ENCODE measurements at places on chromosomes 7 and 10. TPM values are rescaled to one million over a fixed set of nuclear protein-coding genes. Genes with fewer than 3 reads are reported as not detected.

GRCh38 chr10:111137007-111137406 lies 60.2 kb downstream of the ADRA2A start:
- no peak overlapping the region for H3K4me3 ChIP-seq
- DNase-seq = no peak
- no peaks in the 10 kb centered on the region for H3K36me3 ChIP-seq
- H3K4me1 ChIP-seq = no peaks in the 10 kb centered on the region
- no peak overlapping the region for H3K27ac ChIP-seq

The MOGAT3 gene
- not detected for total RNA-seq

DNA sequence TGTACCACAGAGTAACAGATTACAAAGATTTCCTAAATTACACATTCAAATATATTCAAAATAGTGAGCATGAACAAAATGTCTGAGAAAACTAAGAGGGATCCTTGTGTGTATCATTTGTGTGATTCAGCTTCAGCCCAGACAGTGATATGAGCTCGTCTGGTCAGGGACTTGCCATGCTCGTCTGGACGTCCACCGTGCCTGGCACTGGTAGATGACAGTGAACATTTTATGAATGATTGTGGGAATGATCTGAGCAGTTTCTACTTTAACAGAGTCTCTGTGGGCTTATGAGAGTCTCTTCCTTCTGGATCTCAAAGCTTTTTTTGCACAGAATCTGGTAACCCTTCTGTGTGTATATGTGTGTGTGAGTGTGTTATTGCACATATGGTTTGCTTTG lies 34.2 kb upstream of the ANKRD2 start:
- no peak for DNase-seq
- peaks cover 12% of the 10 kb centered on the region for H3K4me1 ChIP-seq
- no peaks in the 10 kb centered on the region for H3K36me3 ChIP-seq
- no peak overlapping the region for H3K4me3 ChIP-seq
- H3K27me3 ChIP-seq = no peaks in the 10 kb centered on the region

- peaks cover 5% of the 10 kb centered on the region for H3K4me1 ChIP-seq
- no peaks in the 10 kb centered on the region for H3K27me3 ChIP-seq
- peak overlapping the region; percentile 35 for H3K4me3 ChIP-seq
- H3K27ac ChIP-seq = no peak overlapping the region
- DNase-seq = peak; percentile 37
Measured at GRCh38 chr10:107163076-107163855, 1.2 kb downstream of the SORCS1 start.

The KIAA1217 gene
- 3.5 TPM for total RNA-seq

The TLX1 gene
- total RNA-seq = not detected

- no peak overlapping the region for H3K27ac ChIP-seq
- H3K4me1 ChIP-seq = no peaks in the 10 kb centered on the region
- no peak overlapping the region for H3K4me3 ChIP-seq
Measured at GRCh38 chr10:61791216-61791615, 110.3 kb upstream of the ARID5B start.

DNA sequence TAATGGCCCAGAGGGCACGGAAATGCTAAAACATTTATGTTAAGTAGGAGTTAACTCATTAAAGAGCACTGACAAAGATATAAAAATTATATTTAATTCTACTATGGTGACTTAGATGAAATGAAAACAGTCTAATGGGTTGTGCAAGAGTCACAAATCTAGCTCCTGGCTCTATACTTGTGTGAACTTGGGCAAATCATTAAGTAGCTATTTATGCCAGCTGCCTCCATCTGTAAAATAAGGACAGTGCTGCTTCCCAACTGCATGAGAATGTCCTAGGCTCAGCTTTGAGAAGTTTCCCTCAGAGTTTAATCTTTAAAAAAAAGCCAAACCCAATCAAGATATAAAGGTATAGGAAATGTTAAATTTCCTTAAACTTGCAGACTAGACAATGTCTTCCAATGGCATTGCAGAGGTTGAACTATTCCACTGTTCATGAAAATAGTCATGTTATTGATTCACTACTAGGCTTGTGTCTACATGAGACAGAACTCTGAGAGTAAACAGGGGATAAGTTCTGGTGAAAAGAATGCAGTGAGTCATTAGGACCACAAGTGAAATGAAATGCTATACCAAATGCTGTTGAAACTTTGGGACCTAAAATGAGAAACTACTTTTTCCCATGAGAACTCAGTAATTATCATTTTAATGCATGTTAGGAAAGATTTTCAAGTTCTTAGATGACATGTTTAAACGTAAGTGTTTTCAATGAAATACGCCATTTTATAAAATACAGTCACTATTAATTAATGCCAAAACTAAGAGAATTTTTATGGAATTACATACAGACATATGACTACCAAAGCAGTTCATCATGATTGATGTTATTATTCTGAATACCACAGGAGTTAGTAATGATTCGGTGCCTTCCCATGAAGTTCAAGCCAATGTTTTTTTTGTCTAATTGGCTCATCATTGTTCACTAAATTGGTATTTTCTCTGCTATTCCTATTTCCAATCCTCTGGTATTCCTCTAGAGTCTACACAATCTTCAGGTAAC lies 84.2 kb downstream of the CDK6 start:
- no peak overlapping the region for H3K27ac ChIP-seq
- DNase-seq = no peak
- no peaks in the 10 kb centered on the region for H3K36me3 ChIP-seq
- no peaks in the 10 kb centered on the region for H3K4me1 ChIP-seq
- no peaks in the 10 kb centered on the region for H3K27me3 ChIP-seq
- H3K4me3 ChIP-seq = no peak overlapping the region

- no peaks in the 10 kb centered on the region for H3K36me3 ChIP-seq
- H3K27ac ChIP-seq = no peak overlapping the region
- no peak for DNase-seq
Measured at GRCh38 chr7:135965602-135966001, 11.6 kb downstream of the MTPN start.

DNA sequence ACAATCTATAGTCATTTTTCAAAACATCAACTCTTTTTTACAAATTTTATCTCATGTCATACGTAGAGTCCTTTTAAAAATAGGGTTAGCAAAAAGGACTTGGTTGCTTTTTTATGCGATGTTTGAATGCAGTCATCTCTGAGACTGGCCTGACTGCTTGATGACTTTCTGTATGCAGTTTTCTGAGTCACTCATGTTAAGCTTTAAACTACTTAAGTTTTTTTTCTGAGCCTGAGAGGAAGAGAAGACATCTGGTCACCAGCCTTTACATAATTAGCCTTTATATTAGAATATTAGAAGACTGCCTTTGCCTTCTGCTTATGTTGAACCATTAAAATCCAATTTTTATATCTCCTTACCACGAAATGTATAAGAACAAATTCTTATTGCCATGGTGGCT lies 834.4 kb upstream of the MBL2 start:
- H3K4me1 ChIP-seq = no peaks in the 10 kb centered on the region
- no peaks in the 10 kb centered on the region for H3K36me3 ChIP-seq
- DNase-seq = no peak
- H3K27ac ChIP-seq = no peak overlapping the region
- H3K27me3 ChIP-seq = no peaks in the 10 kb centered on the region

The TAS2R5 gene
- total RNA-seq = 1.8 TPM

- H3K4me3 ChIP-seq = no peak overlapping the region
- no peaks in the 10 kb centered on the region for H3K36me3 ChIP-seq
- no peaks in the 10 kb centered on the region for H3K4me1 ChIP-seq
- no peaks in the 10 kb centered on the region for H3K27me3 ChIP-seq
- DNase-seq = no peak
Measured at GRCh38 chr7:133547981-133548380, 295.1 kb downstream of the EXOC4 start.

DNA sequence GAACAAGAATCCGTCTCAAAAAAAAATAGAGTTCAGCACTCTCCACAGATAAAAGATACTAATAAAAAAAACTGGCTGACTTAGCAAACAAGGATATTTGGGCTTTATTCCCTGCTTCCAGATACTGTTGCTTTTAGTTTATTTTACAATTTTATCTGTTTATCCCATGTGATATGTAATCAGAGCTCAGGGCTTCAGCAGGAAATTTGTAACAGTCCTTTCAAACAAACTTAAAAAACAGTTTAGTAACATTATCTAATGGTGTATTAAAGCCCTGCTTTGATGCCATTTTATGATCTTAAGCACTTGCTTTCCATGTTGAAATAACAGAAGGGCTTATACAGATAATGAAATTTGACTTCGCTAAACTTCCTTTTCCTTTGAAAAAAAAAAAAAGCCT lies 28.1 kb downstream of the DCLRE1A start:
- no peak for DNase-seq
- H3K27ac ChIP-seq = no peak overlapping the region
- H3K36me3 ChIP-seq = no peaks in the 10 kb centered on the region
- no peaks in the 10 kb centered on the region for H3K4me1 ChIP-seq
- no peak overlapping the region for H3K4me3 ChIP-seq

The SMARCD3 gene
- total RNA-seq = 80.7 TPM

DNA sequence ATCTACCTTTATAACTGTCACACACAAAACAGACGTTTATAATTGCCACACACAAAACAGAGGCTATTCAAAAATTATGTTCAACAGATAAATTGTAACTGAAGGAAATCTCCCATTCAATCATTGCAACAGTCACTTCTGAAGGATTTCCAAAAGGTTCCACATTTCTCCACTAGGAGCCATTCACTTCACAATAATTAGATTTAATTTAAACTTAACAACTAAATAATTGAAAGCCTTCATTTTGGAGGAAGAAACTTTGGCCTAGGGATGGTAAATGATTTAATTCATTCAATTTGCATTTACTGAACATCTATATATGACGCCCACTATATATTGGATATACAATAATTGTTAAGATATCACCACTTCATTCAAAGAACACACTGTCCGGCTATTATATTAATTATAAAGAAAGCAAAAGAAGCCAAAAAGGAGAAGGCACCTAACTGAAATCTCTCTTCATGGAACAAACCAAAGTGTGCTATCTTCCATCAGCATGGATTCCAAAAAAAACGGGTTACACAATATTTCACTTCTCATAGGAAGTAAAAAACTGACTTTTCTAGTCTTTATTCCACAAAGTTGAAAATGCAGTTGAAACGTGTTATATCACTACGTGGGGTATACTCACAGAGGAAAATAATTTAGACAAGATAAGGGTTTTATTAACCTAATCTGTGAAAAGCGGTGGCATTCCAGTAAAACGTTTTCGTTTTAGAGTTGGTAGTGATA lies 1.7 kb downstream of the ATAD1 start:
- no peaks in the 10 kb centered on the region for H3K36me3 ChIP-seq
- no peaks in the 10 kb centered on the region for H3K4me1 ChIP-seq
- no peak overlapping the region for H3K27ac ChIP-seq

DNA sequence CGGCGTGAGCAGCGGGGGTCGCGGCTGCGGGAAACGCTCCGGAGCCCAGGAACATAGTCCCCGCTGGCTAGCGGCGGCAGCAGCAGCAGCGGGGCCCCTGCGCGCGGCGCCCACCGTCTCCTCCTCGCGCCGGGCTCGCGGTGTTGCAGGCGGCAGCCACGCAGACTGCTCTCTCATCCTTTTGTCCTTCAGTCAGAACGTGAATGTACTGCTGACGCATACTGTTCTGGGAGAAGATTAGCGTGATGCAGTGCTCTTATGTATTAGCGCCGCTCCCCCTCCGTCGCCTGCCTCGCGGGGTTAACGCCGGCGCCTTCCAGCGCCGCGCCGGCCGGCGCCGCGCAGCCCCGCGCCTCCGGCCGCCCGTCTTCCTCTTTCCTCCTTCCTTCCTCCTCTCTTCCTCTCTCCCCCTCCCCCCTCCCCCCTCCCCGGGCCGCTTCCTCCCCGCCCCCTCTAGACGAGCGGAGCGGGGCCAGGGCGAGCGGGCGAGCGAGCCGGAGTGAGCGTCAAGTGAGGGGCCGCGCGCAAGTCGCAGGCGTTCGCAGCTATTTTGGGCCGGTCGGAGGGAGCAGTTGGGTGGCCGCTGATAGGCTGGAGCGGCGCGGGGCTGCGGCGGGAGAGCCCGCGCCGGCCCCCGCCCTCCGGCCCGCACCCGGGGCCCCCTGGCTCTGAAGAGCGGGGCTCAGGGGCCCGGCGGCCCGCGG lies 816 bp upstream of the LRRC4 start:
- H3K4me1 ChIP-seq = peaks cover 6% of the 10 kb centered on the region
- peak; percentile 38 for DNase-seq
- peak overlapping the region; percentile 55 for H3K27ac ChIP-seq
- no peaks in the 10 kb centered on the region for H3K27me3 ChIP-seq

The MUC3A gene
- not detected for total RNA-seq

DNA sequence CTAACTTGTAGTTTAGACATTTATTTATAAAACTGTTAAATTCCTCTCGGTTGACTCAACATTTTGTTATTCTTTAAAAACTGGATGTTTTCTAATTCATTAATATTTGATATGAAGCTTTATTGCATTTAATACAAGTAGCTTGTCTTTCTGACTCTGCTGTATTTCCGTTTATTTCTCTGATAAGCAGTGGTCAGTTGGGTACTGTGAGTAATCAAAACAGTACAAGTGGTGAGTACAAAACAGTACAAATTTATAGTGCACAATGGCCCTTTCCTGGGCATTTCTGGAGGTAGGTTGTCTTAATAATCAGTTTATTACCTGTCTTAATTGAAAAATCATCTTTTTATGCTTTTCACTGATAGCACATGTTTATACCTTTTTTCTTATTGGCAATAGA lies 182.7 kb downstream of the CCSER2 start:
- no peaks in the 10 kb centered on the region for H3K27me3 ChIP-seq
- H3K27ac ChIP-seq = no peak overlapping the region

DNA sequence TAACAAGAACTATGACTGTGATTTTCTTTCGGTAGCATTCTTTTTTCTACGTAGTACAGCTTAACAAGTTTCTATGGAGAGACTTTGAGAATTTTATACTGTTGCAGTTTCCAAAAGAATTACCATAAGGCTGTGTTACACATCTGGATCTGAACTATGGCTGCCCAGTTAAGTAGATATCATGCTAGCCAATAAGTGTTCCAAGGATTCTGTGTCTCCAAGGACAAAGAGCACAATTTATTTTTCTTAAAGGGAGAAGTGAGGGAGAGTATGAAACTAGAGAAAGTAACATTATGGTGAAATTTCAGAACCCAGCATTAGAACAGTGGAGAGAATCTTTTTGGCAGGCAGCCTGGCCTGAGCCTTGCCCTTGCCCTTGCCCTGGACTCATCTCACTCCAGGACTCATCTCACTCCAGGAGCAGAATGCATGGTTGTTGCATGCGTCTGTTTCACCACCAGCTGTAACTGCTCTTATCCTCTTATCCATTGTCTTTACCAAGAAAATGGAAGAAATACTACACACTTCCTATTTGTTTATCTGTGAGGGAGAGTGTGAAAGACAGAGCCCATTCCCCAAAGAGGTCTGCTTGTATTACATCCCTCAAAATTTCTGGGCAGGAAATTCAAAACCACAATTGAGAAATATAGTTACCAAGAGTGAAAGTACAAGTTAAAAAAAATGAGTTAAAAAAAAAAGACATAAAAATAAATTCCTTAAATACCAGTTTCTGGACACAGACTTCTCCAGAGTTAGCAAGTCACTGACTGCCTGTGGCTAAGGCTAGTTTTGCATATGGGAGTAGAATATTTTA lies 1067.5 kb downstream of the NRG3 start:
- H3K27ac ChIP-seq = no peak overlapping the region
- H3K4me1 ChIP-seq = no peaks in the 10 kb centered on the region
- no peaks in the 10 kb centered on the region for H3K27me3 ChIP-seq
- H3K4me3 ChIP-seq = no peak overlapping the region

Measured in uterus (tissue), 4 donors.